IMR-90 (cell line): ENCODE measurements at places on chromosomes 1 and 21.

- no peak for DNase-seq
Observed at GRCh38 chr1:237953238-237953637, 62.5 kb upstream of the ZP4 start.

GRCh38 chr1:232164078-232164963, 465.6 kb downstream of the SIPA1L2 start:
- no peak for DNase-seq

DNA sequence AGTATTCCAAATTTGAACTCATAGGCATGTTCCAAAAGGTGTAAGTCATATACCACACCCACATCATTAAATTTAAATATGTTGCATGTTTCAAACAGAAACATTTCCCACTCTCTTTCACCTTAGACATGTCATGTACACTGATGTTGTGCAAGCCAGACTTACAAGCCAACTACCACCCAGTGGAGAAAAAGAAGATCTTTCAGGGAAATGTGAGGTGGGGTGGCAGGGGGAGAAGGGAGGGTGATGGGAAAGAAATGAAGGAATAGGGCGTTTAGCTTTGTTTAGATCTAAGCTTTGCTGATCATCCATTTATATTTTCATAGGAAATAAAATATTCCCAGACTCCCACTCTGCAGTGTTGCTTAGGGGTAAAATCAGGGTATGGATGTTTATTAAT, 1.6 kb downstream of the NEGR1 start:
- DNase-seq: no peak

GRCh38 chr1:184409011-184409410, 22.2 kb downstream of the C1orf21 start:
- peak; percentile 45 for DNase-seq

DNA sequence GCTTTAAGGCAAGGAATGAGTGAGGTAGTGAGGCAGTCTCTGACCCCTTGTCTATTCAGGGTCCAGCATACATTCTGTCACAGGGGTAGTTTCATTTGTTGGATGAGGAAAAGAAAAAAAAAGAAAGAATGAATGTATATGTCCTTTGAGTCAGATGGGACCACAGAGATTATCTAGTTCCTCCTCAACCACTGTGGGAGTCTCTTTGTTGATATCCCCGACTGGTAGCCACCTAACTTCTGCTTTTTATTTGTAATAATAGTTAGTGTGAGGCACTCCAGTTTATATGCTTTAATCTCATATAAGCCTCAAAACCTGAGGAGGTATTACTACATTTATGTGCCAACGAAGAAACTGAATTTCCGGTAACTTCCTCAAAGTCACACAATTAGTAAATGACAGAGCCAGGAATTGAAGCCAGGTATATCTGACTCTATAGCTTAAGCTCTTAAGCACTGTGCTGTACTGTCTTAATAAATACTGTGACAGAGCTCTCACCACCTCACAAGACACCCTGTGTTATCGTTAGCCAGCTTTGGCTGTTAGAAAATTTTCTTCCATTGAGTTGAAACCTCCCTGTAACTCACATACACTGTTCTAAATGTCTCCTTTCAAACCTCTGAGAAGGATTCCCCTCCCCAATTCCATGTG, 82.2 kb downstream of the MDM4 start:
- DNase-seq: no peak

- DNase-seq: no peak
Observed at GRCh38 chr1:28508435-28508754, 2.6 kb downstream of the RCC1 start.

DNA sequence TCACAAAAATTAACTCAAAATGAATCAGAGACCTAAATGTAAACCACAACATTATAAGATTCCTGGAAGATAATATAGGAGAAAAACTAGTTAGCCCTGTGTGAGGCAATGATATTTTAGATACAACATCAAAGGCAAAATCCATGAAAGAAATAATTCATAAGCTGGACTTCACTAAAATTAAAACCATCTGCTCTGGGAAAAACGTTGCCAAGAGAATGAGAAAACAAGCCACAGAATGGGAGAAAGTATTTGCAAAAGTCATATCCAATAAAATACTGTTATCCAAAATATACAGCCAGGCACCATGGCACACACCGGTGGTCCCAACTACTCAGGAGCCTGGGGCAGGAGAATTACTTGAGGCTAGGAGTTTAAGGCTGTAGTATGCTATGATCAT, 70.3 kb downstream of the SYF2 start:
- no peak for DNase-seq

GRCh38 chr1:53069663-53070327, 7.8 kb downstream of the PODN start:
- DNase-seq: no peak

DNA sequence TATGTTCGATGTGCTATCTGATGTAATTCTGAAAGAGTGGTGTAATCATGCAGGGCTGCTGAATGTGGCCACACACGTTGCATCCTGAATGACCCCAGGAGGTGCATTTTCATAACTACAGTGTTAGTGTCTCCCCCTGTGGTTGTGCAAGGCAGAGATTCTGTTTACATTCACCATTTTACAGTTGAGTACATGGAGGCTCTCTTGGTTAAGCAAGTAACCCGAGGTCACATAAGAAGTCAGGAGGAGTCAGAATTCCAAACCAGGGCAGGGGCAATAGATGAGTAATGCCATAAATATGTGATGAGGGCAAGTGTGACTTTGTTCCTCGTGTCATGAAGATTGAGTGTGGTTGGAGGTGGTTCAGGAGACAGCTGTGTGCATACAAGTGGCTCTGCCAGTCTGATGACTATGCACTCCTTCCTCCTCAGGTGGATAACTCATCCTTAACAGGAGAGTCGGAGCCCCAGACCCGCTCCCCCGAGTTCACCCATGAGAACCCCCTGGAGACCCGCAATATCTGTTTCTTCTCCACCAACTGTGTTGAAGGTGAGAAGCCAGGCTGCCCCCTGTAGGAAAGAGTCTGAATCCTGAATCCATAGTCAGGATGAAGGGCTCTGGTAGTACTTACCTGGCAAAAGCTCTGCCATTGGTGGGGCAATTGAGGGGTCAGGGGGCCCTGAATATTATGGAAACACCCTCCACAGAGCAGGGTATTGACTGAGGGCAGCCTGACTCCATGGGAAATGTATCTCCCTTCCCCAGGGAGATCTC, 9.3 kb downstream of the ATP1A2 start:
- peak; percentile 89 for DNase-seq

- peak; percentile 90 for DNase-seq
Observed at GRCh38 chr1:215749414-215749813, 182.3 kb downstream of the KCTD3 start.

DNA sequence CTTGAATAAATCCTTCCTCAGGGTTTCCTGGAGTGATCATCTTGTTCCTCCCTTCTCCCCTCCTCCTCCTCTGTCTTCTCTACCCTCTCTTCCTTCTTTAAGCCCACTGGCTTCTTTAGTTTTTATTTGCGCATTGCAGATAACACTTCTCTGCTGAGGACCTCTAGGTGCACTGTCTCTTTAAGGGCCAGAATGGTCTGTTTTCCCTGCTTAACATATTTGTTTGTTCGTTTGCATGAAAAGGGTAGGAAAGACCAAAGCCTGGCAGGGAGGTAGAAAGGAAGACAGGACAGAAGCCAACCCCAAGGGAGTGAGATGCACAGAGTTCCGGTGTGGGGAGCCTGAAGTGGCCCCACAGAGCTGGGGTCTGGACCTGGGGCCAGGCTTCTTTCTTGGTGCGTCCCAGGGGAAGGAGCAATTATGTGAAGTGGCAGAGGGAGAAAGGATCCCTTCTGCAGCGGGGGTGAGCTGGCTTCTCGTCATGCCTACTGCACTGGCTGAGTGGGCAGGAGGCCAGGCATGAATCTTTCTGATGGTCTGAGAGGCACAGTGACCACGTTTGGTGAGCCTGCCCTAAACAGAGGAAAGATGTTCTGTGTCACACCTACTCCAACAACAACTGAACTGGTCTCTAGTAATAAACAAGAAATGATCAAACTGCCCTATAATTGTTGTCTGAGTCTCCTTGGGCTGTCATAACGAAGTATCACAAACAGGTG, 232.7 kb downstream of the KCNJ6 start:
- no peak for DNase-seq

GRCh38 chr1:187010571-187011309, 182.0 kb downstream of the PLA2G4A start:
- DNase-seq: peak; percentile 24

DNA sequence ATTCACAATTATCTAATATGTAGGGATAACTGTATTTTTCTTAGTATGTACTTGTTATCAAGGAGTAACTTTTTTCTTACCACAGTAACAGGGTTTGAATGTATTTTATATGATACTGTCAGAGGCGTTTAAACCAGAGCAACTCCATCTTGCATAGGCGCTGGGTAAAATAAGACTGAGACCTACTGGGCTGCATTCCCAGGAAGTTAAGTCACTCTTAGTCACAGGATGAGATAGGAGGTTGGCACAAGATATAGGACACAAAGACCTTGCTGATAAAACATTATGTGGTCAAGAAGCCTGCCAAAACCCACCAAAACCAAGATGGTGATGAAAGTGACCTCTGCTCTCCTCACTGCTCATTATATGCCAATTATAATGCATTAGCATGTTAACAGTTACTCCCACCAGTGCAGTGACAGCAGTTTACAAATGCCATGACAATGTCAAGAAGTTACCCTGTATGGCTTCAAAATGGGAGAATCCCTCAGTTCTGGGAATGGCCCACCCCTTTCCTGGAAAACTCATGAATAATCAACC, 64.8 kb downstream of the RPE65 start:
- DNase-seq: peak; percentile 90

DNA sequence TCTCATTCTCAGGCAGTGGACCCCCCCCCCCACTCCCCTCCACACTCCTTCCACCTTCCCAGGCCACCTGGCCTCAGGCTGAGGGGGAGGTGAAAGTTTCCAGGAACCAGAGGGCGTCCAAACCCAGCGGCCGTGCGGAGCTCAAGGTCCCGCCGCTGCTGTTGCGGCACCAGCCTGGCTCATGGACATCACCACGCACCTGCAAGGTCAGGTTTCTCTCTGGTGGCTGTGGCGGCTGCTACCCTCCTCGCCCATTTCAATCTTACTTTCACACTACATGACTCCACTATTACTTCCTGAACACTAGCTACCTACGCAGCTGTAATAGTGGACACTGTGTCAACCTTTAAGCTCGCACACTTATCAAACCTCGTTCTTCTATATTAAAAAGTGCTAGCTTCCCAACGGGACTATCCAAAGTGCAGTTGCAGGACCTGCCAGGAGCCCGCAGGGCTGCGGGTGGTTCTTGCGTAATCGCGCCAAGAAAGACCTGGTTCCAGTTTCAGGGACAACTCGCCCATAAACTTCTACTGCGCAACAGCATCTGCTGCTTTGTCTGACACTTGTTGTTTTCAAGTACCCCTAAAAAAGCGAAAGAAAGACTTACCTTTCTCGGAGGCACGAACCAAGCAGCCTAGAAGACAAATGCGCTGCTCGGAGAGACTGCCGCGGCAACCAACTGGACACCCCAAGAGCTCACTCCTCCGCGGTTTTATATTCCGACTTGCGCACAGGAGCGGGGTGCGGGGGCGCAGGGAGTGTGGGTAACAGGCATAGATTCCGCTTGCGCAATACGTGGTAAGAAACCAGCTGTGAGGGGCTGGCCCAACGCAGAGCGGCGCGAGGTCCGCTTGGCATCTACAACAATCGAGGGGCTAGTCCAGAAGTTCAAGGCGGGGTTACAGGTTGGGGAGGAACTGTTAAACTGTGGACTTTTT, at the start of gene DIRAS3:
DIRAS3 (minus strand) TSS at position 687 of the 938 bp plus-strand sequence. CDS start 3,330 bp downstream, outside the sequence.
- peak; percentile 60 for DNase-seq

DNA sequence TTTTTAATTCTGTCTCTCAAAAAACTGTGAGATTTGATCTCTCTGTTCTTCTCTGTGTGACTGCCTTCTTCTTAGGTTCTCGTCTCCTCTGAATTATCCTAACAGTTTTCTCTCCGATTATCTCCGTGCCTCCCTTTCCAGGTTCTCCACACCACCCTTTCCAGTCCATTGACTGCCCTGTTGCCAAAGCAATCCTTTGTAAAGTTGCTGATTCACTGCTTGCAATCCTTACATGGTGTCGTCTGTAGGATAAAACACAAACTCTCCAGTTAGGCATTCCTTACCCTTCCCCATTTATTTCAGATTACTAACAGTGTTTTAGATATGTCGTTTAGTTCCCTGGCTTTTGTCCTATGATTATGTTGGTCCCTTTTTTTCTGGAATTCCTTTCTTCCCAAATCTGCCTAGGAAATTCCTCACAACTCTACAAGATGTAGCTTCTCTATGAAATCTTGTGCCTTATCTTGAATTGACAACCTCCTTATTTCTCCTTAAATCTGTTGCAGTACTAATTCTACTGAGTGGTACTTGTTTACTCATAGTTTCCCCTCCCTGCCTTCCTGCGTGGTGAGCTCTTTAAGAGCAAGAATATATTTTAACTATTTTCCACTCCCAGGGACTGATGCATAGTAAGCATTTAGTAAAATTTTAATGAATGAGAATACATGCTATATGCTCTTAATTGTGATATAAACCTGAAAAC, 22.3 kb downstream of the RCOR3 start:
- peak; percentile 34 for DNase-seq

DNA sequence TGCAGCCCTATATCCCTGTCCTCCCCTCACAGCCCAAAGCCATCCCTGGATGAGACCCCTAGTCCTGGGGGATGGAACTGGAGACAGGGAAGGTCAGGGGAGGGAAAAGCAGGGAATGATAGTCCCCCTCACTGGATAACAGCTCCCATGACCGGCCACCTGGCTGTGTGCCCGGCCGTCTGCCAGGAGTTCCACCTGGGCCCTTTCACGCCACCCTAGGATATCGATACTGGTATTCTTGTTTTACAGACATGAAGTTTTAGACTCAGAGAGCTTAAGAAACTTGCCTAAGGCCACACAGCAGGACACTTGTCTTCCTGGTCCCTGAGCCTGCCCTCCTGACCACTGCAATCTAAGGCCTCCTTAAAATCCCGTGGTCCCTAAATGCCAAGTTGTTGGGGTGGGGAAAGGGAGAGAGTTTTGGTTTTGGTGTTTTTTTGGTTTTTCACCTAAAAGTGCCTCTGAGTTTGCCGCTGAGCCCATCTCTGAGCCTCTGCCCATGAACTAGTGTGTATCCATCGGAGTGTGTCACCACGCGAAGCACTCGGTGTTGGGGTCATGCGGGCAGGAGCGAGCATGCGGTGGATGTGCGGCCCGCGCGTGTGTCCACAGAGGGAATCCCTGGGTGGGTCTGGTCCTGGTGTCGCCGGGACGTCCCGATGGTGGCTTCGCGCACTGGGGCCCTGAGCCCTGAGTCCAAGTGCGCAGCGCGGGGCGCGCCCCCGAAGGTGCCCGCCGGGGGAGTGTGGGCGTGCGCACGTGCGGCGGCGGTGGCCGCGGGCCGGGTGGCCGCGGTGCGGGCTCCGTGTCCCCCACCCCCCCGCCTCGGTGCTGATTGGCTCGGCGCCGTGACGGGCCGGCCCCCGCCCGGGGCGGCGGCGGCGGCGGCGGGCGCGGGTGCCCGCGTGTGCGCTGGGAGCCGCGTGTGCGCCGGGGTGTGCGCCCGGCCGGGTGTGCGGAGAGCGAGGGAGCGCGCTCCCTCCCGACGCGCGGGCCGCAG, at the start of gene EPHA8:
EPHA8 (plus strand) TSS at position 906 of the 1,000 bp plus-strand sequence. CDS start 147 bp downstream, outside the sequence.
- DNase-seq: no peak
